ENCODE measurements at places on chromosomes 6 and 20. TPM values are rescaled to one million over a fixed set of nuclear protein-coding genes. Genes with fewer than 3 reads are reported as not detected.

DNA sequence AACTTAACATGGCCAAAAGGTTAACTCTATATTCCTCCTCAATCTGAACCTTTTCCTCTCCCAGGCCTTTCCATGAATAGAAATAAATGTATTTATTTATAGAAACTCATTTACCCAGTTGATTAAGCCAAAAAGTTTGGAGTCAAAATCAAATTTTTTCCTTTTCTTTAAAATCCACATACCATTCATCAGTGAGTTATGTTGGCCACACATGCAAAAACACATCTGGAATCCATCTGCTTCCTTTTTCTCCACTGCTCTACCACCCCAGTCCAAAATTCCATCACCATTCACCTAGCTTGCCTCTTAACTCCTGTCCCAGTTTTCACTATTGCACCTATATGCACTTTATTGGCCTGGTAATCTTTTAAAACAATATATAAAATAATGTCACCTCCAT is 62.4 kb upstream of the TMEM200A start:
- H3K4me3 ChIP-seq = no peak overlapping the region
- H3K4me1 ChIP-seq = no peaks in the 10 kb centered on the region
- no peaks in the 10 kb centered on the region for H3K36me3 ChIP-seq
- H3K27me3 ChIP-seq = no peaks in the 10 kb centered on the region
- H3K27ac ChIP-seq = no peak overlapping the region

DEFB116 gene
- total RNA-seq = not detected

DNA sequence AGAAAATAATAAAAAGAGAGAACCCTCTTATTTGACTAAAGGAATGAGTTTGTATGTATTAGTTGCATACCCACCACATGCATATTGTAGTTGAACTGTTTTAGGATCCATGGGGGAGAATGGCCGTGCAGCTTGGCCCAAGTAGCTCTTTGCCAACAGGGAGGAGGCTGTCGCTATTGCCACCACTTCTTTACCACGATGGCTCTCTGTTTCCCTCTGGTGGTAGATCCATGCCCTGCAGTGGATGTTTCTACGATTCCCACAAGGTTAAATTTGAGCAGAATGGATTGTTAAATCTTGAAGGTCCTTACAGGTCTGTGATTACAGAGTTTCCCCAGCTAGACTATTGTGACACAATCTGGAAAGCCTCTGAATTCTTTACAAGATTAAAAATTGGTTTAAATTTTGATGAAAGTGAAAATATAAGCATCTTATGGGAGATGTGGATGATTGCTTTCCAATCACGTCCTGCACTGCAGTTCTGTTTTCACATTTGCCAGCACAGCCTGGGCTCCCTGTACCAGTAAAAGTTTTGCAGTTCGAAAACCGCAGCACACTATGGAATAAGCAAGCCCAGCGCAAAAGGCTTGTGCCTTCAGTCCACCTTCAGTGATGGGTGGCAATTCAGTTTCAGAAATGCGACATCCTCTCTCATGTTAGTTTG is 34.4 kb upstream of the FNDC1 start:
- no peaks in the 10 kb centered on the region for H3K4me1 ChIP-seq
- no peak overlapping the region for H3K4me3 ChIP-seq
- no peaks in the 10 kb centered on the region for H3K36me3 ChIP-seq
- H3K27ac ChIP-seq = no peak overlapping the region
- DNase-seq = peak; percentile 65

DNA sequence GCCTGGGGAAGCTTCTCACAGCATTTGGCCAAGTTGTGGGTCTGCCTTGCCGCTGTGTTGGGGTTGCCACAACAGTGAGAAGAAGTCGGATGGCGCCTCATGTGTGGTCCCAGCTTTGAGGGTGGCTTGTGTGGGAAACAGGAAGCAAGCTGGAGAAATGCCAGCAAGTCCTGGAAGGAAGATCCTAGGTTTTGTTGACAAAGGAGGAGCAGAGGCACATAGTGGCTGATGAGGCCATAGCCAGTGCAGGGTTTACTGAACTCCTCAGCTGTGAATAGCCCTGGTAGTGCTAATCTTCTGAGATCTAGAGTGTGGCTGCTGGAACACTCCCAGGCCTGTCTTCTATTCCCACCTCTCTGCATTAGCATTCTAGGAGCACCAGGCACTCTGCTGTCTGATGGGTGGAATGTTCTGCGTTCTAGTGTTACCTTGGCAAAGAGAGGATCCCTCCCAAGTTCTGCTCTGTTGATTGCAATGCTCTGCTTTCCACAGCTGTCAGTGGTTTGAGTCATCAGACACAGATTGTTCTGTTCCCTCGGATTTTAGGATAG is 25.2 kb downstream of the SNPH start:
- H3K36me3 ChIP-seq = no peaks in the 10 kb centered on the region
- no peaks in the 10 kb centered on the region for H3K27me3 ChIP-seq
- no peaks in the 10 kb centered on the region for H3K4me1 ChIP-seq
- H3K4me3 ChIP-seq = no peak overlapping the region

- no peaks in the 10 kb centered on the region for H3K27me3 ChIP-seq
- no peaks in the 10 kb centered on the region for H3K4me1 ChIP-seq
- no peak overlapping the region for H3K4me3 ChIP-seq
- DNase-seq = no peak
These were observed 29.4 kb downstream of the GLO1 start for GRCh38 chr6:38673397-38674165.

- no peak overlapping the region for H3K27ac ChIP-seq
These were observed 234.5 kb upstream of the MAN1A1 start for GRCh38 chr6:119584088-119584487.

GRCh38 chr6:30044630-30045029 is 16.4 kb upstream of the POLR1H start:
- no peak overlapping the region for H3K27ac ChIP-seq
- H3K27me3 ChIP-seq = no peaks in the 10 kb centered on the region
- DNase-seq = no peak
- H3K36me3 ChIP-seq = no peaks in the 10 kb centered on the region

MYT1 gene
- total RNA-seq = 0.06 TPM

SLC17A1 gene
- 18.4 TPM for total RNA-seq

All from right lobe of liver (tissue), 6 donors.